ENCODE measurements at places on chromosomes 12 and 14. TPM values are rescaled to one million over a fixed set of nuclear protein-coding genes. Genes with fewer than 3 reads are reported as not detected.
A peak's percentile ranks its signal among the peaks of the same experiment; 100 is the strongest.

- DNase-seq: no peak
Observed at GRCh38 chr12:96206936-96207662, 12.9 kb downstream of the ELK3 start.

- no peak for DNase-seq
Observed at GRCh38 chr12:90574676-90575075, 380.3 kb downstream of the CCER1 start.

DNA sequence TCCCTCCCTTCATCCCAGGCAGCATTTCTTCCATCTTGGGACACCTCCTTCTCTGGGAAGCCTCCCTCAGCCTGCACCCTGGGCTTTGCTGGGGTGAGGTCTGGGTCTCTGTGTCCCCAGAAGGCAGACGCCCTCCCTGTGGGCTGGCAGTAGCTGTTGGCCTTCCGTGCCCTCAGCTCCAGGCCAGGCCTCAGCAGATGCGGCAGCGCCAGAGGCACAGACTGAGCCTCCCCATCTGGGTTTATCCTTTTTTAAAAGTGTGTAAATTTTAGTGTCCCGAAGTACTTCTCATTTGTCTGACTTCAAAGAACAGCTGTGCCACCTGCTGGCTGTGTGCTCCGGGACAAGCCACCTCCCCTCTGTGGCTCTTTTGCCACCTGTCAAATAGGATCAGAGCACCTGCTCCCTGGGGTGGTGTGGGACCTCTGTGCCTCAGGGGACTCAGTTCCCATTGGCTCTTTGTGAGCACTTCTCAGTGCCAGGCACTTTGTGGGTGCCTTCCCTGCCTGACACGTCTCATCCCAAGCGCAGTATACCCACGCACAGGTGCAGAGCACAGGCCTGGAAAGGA, 11.1 kb downstream of the EXOC3L4 start:
- no peak for DNase-seq

- no peak for DNase-seq
Observed at GRCh38 chr12:44377443-44378187, 498.5 kb downstream of the NELL2 start.

GRCh38 chr12:122350141-122350848, 72.2 kb downstream of the CLIP1 start:
- DNase-seq: peak; percentile 76

DNA sequence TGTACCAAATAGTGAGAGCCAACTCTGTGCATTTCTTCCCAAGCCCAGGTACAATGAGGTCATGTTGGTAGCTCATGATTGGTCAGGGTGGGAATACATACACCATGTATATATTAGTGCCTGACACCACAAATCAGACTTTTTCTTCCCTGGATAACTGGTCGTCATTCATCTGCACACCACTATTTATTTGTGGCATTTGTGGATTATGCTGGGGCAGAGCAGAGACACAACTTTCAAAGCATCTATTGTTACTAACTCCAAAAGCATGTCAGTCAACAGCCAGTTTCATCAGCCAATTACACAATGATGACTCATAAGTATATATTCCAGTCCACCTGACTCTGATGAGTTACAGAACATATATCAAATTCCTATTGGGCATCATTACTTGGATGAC, 181.7 kb downstream of the ADAMTS20 start:
- DNase-seq: no peak

DNA sequence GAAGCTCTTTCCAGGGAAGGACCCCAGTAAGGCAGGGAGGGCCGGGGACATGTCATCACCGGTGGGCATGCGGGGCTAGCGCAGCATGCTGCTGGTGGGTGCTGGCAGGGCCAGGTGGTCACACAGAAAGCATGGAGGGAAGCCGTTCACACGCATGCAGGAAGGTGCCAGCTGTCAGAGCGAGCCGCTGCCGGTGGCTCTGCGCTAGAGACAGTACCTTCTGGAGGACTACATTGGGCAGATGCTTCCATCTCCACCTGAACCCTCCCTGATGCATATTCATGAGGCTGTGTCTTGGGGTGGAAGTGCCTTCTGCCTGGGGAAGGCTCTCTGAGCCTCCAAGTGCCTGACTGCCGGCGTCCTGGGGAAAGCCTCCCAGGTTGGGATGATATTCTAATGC, 203.8 kb downstream of the CALM1 start:
- no peak for DNase-seq

DNA sequence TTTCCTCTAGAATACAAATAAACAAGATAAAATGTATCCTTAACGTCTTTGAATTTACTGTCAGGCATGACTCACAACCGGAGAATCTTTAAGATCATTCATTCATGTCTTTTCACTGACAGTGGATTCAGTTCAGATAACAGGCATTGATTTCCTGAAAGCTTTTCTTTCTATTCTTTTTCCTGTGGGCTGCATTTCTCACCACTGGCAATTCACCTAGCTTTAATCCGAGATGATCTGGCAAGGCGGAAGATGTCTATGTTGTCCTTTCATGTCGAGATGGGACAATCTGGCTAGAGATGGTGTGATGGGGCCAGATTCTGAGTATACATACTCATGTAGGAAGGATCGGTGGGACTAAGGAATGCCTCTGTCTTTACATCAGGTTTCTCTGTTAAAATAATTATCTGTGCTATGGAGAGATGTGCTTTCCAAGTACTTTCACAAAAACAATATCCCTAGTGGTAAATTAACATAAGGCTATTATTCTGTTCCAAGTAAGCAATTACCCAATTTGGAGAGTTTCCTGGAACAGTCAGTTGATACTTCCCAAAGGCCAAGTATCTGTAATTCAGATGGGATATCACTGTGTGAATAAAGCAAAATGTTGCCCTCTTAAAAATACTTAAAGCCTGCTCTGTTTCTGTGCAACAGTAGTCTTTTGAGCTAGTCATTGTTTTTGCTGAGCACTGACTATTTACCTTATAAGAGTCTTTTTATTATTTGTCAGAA, 17.8 kb downstream of the ACSS3 start:
- DNase-seq: no peak

- DNase-seq: no peak
Observed at GRCh38 chr12:64968989-64969819, 144.8 kb downstream of the TBC1D30 start.

- no peak for DNase-seq
Observed at GRCh38 chr14:53814392-53814791, 142.2 kb downstream of the BMP4 start.

DNA sequence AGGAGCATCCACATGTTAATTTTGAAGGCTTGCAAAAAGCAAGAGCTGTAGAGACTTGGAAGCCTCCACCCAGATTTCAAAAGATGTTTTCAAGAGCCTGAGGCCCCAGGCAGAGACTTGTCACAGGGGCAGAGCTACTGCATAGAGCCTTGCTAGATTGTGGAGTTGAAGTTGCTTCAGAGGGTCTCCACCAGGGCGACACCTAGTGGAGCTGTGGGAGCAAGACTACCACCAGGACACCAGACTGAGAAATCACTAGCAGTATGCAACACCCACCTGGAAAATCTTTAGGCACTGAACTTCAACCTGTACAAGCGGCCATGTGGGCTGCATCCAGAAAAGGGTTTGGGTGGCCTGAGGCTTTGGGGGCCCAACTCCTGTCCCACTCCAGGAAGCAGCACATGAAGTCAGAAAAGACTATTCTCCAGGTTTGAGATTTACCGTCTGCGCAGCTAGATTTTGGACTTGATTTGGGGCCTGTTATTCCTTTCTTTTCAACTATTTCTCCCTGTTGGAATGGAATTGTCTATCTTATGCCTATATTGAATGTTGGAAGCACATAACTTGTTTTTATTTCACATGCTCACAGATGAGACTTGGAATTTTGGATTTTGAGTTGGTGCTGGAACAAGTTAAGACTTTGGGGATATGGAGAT, 508.6 kb downstream of the FLRT2 start:
- DNase-seq: peak; percentile 29

DNA sequence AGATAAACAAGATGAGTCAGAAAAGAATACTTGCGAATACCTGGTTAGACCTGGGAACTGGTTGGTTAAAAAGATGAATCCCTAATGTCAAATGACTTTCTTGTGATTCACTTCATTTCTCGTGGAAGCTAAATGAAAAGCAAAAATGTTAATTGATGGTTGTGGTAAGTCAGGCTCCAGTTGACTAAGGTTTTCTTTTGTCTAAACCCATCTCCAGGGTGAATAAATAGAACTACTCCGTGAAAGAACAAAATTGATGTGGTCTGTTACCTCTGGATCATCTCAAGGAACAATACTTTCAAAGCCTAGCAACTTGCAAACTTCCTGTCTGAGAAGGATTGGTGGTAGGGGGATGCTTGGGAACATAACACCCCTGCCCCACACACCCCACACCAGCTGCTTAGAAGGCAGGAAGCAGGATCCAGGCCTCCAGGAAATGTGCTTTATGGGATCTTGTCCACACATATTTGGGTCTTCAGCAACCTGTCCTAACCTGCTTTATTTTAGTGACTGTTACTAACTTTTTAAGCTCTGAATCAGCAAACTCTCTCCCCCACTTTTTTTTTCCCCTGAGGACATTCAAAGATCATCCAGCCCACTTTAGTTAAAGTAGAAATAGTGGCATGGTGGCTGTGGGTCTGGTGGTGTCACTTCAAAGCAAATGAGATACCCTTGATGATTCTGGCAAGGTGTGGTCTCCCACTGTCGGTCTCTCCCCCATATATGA, 60.4 kb upstream of the PTHLH start:
- no peak for DNase-seq

- no peak for DNase-seq
Observed at GRCh38 chr14:99382781-99383471, 97.7 kb downstream of the SETD3 start.

DNA sequence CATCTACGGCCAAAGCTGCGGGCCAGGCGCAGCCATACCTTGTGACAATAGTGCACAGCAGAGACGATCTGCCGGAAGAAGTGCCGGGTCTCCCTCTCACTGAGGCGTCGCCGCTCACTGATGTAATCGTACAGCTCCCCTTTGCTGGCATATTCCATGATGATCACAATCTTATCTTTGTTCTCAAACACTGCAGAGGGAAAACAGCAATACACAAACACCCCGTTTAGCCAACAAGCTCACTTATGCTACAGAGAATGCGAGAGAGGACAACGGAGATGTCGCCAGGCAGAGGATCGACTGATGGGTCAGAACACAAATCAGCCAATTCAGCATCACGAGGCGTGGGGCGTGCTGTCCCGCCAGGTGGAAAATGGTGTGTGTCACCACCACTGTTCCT, 52.1 kb downstream of the NUAK1 start:
- DNase-seq: no peak

DNA sequence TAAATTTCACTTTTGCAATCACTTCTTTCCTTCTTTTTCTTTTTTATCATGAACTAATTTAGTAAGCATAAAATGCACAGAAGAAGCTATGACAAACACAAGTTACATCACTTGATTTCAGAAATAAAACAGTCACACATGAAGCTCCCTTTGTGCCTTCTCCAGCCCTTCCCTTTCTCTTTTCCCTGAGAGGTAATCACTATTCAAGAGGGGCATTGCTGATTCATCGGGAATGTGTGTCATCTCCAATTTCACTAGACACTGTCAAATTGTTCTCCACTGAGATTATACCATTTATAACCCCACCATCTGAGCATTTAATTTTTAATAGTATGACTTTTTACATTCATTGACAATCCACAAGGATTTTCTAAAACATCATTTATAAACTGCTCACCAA, 91.6 kb upstream of the PTPRQ start:
- no peak for DNase-seq

DNA sequence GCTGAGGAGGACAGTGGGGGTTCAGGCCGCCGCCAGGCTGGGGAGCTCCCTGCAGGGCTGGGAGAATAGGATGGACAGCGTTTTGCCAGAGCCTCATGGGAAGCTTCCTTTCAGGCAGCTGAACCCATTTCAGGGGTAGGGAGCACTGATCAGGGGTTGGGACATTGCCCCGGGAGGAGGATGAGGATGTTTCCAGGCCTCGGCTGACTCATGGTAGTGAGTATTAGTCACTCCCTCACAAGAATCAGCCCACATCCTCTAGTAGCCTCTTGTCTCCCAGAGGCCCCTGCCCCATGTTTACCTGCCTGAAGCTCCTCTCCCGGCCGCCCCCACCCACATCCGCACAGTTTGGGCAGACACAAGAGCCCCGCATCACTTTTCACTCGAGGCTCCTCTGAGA, 89.8 kb downstream of the ZFP36L1 start:
- peak; percentile 54 for DNase-seq

GRCh38 chr12:67394550-67394949, 125.4 kb downstream of the CAND1 start:
- DNase-seq: peak; percentile 56

DNA sequence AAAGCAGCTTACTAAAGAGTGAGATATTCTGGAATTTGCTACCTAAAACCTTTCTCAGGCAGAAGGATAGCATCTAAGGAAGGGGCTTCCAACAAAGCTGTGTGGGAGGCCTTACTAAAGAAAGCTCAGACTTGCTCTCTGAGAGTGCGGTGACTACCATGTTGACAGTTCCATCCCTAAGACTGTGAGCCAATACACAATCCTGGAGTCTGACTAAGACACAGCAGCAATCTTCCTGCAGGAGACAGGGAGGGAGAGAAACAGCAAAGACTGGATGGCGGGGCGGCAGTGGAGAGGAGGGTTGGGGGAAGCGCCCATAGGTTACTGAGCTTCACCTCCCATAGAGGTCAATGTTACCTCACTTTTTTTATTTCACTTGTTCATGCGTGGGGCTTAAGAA, 70.9 kb downstream of the KITLG start:
- no peak for DNase-seq

DNA sequence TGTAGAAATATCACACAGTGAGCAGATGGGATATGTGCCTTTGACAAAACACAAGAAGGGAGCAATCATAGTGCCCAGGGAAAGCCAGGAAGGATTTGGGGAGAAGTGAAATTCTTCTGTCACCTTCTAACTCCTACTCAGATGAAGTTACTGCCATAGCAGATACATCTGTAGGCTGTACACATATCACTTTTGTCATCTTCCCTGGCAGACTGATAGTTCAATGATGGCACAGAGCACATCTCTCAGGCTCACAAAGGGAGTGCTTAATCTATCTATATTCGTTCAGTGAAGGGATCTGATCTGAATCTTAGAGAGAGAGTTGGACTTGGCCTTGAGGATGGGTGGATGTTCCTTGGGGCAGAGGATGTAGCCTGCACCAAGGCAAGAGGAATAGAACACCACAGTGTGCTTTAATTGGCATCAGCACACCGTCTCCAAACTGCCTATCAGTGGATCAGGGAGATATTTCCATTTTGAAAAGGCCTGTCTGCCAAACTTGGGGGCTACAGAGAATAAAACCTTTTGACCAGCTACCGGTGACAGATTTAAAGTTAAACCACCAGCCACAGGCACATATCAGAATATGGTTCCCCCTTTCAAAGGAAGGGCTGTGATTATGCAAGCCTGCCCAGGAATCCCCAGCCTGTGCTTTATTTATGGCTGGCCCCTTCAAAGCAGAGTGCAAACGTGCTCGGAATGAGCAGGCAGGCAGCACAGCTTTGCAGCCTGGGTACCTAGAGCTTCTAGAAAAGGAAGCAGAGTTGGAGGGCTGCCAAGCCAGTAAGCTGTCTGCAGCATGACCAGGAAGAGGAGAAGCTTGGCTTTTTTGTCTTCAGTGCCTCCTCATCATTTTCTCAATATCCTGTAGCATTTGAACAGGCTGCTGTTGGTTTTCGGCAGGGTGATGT, 165.5 kb upstream of the DYRK2 start:
- peak; percentile 81 for DNase-seq

NYNRIN gene
- 12.0 TPM for total RNA-seq

KCNC2 gene
- not detected for total RNA-seq

PRIMA1 gene
- 3.9 TPM for total RNA-seq

SLC25A47 gene
- total RNA-seq: not detected

PRR4 gene
- 2.0 TPM for total RNA-seq

AMDHD1 gene
- 0.82 TPM for total RNA-seq

SDR9C7 gene
- not detected for total RNA-seq

RIC8B gene
- total RNA-seq: 21.5 TPM

CD163L1 gene
- 6.2 TPM for total RNA-seq

ADAM21 gene
- total RNA-seq: 0.10 TPM

FBXW8 gene
- 6.5 TPM for total RNA-seq

GLIPR1L1 gene
- total RNA-seq: not detected

MRPL42 gene
- total RNA-seq: 51.8 TPM

ALX1 gene
- total RNA-seq: not detected

Data from left cardiac atrium (tissue), 4 donors.